Kidney epithelial cell (primary cell): ENCODE measurements at places on chromosomes 13 and 19.

GRCh38 chr19:33712268-33712667 is 84.4 kb upstream of the KCTD15 start:
- no peak for DNase-seq

DNA sequence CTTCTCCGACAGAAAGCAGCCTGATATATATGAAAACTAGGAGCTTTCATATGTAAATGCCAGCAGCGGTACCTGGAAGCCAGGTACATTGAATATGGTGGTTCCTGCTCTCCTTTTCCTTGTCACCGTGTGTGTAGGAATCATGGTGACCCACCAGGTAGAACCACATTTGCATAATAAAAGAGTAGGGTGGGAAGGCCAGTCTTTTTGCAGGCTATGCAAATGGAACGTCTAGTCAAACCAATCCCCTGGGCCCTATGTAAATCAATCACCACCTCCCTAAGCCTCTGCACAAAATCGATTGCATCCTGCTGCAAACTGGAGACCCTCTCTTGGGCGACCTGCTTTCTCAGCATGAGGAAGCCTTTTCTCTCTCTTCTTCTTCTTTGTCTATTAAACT is 22.2 kb upstream of the ZNF181 start:
- DNase-seq: no peak

GRCh38 chr13:34767778-34768177 is 174.3 kb upstream of the NBEA start:
- no peak for DNase-seq

- DNase-seq: no peak
These were observed at the start of gene KHSRP for GRCh38 chr19:6424195-6424938. KHSRP (minus strand) TSS chr19:6424811; CDS start chr19:6424701, 110 bp downstream.

DNA sequence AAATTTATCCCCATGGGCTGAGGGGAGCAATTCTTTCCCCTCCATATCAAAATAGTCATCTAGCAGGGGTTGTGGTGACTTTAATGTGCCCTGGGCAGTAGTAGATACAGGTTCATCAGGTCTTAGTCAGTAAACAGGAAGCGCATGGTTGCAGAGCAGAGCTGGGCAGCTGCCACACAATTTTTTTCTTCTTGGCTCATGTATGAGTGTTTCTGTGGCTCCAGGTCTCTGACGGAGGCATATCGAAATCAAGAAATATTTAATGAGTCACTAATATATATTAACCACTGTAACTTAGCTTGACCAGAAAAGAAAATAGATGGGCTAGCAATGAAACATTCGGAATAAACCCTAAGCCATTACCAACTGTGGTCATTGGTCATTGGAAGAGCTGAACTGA is 68.4 kb upstream of the UBL3 start:
- peak; percentile 60 for DNase-seq

GRCh38 chr13:93687261-93687660 is 460.7 kb downstream of the GPC6 start:
- DNase-seq: no peak

DNA sequence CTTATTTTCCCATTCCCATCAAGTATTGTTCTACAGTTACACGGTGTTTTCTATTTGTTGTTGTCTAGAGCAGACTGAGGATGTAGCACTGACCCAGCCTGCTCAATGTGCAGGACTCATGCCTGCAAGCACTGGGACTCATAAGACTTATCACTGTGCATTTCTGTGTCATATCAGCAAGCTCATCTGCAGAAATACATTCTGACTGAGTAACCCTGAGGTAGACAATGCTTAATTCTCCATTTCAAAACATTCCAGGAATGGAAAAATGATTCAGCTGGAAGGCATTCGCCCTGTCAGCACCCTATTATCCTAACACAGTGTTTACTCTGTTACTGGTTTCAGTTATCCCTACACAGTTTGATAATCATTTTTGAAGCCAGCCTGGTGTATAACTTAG is 2506.4 kb downstream of the PCDH9 start:
- peak; percentile 87 for DNase-seq

DNA sequence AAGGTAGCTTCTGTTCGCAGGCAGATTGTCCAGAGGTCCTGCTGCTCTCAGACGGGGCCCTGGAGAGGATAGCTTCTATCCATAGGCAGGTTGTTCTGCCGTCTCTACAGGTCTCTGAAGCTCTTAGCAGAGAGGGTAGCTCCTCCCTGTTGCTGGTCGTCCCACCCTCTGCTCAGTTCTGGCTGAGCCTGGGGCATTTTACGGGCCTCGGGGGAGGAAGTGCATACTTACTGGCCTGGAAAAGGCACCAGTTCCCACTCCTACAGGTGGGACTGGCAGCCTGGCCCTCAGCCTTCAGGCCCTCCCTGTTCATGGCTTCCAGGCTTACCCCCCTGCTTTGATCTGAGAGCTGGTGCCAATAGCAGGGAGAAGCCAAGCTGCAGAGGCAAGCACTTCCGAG is 42.3 kb downstream of the USPL1 start:
- no peak for DNase-seq

GRCh38 chr13:99312493-99312883 is 5.3 kb upstream of the GPR183 start:
- DNase-seq: no peak

GRCh38 chr13:75901501-75901900 is 265.4 kb downstream of the LMO7 start:
- DNase-seq: no peak

GRCh38 chr13:30042891-30043630 is 192.6 kb upstream of the UBL3 start:
- no peak for DNase-seq

DNA sequence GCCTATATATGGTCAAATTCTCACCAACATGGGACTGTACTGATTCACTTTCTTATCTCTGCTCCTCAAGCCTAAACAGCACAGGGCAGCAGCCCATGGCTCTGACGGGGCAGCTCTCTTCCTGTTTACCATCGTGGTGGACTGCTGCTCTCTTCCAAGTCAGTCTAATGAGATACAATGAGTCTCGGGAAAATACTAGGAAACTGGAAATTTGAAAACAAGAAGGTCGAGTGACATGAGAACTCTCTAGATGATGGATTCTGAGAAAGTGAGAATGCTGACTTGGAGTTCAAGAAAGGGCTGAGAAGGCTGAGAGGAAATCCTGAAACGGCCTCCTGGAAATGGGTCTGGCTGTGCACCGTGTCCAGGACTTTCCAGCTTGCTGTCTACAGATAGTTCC is 122.8 kb upstream of the ARGLU1 start:
- DNase-seq: no peak

DNA sequence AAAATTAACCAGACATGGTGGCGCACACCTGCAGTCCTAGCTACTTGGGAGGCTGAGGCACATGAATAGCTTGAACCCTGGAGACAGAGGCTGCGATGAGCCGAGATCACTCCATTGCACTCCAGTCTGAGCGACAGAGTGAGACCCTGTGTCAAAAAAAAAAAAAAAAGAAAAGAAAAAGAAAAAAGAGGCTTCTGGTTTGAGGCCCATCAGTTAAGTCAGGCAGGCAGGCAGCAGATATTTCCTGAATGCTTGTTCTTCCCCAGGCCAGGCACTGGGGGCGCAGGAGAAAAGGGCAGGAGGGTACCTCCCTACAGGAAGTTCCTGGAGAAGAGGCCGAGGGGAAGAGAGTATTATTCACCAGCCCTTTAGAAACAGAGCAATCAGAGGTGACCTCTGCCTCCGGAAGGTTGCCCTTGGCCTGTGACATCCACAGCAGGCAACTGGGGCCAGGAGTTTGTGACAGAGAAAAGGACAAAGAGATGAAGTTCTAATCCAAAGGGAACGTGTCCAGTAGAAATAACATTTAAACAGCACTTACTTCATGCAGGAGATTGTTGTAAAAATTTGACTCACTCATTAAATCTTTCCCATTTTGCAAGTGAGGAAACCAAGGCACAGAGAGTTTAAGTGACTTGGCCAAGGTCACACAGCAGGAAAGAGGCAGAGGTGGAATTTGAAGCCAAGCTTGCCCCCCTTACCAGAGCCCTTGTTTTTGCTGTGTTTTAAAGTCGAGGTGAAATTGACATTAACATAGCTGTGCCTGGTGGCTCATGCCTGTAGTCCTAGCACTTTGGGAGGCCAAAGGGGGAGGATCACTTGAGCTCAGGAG is 4.3 kb upstream of the RLN3 start:
- no peak for DNase-seq

- no peak for DNase-seq
These were observed 651 bp downstream of the GAPDHS start for GRCh38 chr19:35533822-35534392.

DNA sequence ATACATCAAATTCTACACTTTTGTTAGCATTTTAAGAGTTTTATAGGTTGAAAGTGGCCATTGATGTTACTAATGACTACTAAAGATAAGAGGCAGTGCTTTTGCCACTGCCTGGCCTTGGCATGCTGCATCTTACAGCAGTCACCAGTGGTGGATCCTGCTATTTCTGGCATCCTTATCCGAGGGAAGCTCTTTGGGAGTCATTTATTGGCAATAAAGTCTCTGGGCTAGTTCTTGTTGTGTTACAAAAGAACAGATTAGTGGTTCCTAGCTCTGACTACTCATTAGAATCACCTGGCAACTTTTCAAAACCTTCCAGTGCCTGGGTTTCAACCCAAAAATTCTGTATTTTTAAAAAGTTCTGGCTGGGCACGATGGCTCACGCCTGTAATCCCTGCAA is 94.5 kb downstream of the ZMYM2 start:
- DNase-seq: no peak

- DNase-seq: peak; percentile 19
These were observed 63.5 kb upstream of the SPATA13 start for GRCh38 chr13:24097064-24097463.

DNA sequence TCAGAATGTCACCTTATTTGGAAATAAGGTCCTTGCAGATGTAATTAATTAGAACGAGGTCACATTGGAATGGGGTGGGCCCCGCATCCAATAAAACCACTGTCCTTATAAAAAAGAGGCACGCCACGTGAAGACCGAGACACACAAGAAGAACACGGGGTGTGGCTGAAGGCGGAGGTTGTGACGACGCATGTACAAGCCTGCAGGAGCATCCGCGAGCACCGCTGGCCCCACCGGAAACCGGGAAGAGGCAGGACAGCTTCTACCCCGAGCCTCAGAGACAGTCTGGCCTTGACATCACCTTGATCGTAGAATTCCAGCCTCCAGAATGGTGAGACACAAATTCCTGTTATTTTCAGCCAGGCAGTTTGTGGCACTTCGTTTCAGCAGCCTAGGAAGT is 177.9 kb downstream of the COL4A1 start:
- DNase-seq: no peak

- DNase-seq: no peak
These were observed 2.8 kb upstream of the NLRP12 start for GRCh38 chr19:53826876-53827275.

DNA sequence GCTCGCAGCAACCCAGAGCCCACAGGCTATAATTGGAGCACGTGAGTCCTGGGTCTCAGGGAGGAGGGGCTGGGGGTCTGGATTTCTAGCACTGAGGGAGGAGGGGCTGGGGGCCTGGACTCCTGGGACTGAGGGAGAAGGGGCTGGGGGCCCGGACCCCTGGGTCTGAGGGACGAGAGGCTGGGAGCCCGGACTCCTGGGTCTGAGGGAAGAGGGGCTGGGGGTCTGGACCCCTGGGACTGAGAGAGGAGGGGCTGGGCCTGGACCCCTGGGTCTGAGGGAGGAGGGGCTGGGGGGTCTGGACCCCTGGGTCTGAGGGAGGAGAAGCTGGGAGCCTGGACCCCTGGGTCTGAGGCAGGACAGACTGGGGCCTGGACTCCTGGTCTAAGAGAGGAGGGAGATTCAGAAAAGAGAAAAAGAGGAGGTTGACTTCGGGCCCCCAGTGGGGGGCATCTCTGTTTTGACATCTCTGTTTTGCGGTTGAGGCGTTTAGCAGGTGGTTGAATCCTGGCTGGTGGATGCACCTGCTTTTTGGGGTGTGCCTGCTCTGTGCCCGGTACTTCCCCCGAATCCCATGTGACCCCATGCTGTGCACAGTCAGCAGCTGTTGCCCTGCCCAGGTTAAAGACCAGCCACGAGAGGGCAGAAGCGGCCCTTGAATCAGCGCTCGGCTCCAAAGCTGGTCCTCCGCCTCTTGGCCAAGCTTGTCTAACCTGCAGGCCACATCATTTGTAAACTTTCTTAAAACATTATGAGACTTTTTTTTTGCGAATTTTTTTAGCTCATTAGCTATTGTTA is 10.5 kb downstream of the PVR start:
- no peak for DNase-seq

- DNase-seq: no peak
These were observed 66.5 kb downstream of the PAN3 start for GRCh38 chr13:28204690-28205443.
